ENCODE measurements at places on chromosomes 2 and 18. TPM values are rescaled to one million over a fixed set of nuclear protein-coding genes. Genes with fewer than 3 reads are reported as not detected.

DNA sequence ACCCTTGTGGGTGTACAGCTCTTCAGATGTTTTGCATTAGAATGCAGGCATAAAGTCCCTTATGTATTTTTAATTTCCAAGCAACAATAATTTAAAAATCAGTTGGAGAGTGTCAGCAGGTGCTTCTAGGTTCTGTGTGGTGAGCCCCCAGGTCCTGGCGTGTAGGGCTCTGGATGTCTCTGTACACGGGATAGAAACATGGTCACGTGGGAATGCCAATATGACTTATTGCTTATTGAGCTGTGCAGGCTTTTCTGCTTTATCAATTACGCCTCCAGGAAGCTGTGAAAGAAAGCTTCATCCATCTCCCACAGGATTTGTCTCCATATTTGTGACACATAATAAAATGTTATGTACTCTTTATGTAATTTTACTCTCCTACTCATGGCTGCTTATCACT is 37.8 kb downstream of the PRELID3A start:
- DNase-seq: no peak

GRCh38 chr18:13643261-13643751 is 83.1 kb downstream of the FAM210A start:
- no peak for DNase-seq

DNA sequence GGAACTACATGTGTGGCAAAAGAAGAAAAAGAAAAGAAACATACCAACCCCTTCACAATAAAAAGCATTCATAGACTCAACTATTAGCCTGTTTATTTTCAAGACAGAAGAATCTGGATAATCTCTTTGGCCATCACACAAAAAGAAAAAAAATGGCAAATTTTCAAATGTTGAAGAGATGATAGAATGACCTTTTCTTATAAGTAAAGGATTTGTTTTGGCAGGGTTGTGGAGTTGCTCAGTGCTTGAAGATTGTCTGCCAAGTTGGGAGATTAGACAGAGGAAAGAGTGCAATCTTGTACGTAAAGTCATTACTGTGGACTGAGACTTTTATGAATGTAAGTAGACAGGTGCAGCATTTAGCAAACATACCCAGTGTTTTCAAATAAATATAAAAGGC is 18.5 kb upstream of the FAM171B start:
- no peak for DNase-seq

The ACTG2 gene
- 34.7 TPM for total RNA-seq

GRCh38 chr2:27264753-27265535 is 2.1 kb upstream of the SLC30A3 start:
- peak; percentile 64 for DNase-seq

The CNRIP1 gene
- 26.4 TPM for total RNA-seq

DNA sequence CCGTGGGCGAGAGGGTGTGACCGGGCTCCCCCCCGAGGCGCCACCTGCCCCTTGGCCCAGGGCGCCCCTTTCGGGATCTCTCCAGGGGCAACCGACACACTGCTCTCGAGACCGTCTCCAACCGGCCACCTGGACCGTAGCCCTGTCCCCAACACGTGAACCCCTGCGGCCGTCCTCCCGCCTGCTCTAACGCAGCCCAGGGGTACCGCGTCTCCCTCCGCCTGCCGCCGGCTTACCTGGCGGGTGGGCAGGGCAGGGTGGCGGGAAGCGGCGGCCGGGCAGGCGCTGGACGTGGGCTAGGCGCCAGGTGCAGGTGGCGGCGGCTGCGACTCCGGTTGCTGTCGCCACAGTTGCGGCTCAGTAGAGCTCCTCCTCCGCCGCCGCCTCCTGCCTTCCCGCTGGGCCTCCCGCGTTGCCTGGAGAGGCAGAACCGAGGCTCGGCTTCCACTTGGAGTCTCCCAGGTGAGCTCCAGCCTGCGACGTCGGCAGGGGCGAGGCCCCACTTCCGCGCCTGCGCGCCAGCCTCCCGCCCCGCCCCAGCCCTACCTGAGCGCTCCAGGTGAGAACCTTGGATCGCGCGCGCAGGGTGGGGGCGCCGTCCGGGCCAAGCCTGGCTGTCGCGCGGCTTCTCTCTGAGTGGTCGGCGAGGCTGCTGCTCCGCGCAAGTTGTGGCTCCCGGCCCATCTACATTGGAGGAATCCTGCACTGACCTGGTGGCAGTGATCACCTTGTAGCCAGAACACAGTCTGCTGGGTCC is at the start of gene GALNT3:
TSS of gene GALNT3 (minus strand) at position 469 of the 757 bp plus-strand sequence. CDS start 23,547 bp downstream, outside the sequence.
- peak; percentile 94 for DNase-seq

The OSBPL6 gene
- 2.0 TPM for total RNA-seq

- no peak for DNase-seq
These were observed 8.0 kb downstream of the MC5R start for GRCh38 chr18:13831864-13832508.

The DYNAP gene
- total RNA-seq: not detected

DNA sequence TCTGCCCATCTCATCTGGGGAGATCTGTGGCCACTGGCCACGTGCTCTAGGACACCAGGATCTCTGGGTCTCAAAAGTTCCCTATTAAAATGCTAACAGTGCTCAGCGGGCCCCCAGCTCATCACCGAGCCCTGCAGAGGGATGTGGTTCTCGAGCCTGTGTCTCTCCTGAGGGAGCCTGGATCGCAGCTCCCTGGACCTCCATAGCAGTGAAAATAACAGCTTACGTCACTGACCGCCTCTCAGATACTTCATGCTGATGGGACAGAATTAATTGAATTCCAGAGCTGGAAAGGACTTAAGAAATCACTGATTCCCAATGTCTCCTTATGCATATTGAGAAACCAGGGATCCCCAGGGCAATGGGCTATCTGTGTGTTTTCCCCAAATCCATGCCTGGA is 90.0 kb downstream of the GALR1 start:
- DNase-seq: no peak

GRCh38 chr18:52060607-52061304 is 279.2 kb upstream of the DCC start:
- no peak for DNase-seq

DNA sequence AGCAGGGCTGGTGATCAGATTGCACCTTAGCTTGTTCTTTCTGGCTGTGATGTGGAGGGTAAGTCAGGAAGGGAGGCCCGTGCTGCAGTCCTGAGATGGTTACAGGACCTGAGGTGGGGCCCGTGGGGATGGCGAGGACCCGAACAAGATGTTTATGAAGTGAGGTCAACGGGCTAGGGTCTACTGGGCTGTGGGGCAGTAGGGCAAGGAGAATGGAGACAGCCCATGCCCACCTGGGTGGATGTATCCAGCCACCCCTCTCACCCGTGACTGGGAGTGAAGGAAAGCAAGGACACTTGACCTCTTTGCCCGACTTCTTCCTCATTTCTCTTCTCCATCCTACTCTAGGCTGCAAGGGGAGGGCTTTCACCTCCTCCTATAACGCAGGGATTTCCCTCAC is 18.0 kb downstream of the PTMA start:
- no peak for DNase-seq

DNA sequence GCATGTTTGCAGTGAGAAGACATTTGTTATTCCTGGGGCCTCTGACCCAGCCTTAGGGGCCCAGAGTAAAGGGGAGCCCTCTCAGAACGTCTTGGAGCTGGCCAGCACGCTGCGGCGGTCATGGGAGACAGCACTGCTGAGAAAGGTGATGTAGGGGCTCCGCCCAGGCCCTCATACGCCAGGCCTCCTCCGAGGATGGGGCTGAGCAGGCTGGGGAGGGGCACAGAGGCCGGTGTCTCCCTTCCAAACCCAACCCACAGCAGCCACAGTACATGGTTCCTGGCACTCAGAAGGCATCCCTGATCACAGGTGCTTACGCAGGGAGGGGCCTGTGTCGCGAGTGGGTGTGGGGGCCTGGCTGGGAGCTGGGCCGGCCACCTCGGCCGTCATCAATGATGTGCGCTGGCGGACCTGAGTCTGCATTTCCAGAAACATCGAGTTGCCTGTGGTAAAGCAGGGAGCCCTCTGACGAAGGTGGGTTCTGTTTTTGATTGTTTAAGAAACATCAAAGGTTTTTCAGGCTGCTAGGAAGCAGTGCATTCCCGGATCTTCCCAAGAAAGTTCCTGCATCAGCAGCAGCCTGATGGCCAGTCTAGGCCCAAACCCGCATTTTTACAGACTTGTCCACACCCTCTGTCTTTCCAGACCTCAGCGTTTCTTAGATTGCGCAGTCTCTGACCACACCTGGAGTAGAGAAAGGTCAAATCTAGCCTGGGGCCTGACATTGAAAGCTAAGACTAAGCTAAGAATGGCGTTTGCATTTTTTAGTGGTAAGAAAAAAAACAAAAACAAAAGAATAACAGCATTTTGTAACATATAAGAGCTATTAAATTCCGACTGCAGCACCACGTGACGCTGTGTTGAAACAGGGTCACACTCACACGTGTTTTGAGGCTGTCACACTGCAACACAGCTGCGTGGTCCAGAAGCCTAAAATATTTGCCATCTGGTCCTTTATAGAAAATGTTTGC is 51.2 kb upstream of the PXDN start:
- no peak for DNase-seq

The EVX2 gene
- not detected for total RNA-seq
